D721Med (cell line): ENCODE measurements at places on chromosomes 6 and 20.

GRCh38 chr6:157885876-157886275 is 62.8 kb downstream of the SNX9 start:
- DNase-seq, result no peak

DNA sequence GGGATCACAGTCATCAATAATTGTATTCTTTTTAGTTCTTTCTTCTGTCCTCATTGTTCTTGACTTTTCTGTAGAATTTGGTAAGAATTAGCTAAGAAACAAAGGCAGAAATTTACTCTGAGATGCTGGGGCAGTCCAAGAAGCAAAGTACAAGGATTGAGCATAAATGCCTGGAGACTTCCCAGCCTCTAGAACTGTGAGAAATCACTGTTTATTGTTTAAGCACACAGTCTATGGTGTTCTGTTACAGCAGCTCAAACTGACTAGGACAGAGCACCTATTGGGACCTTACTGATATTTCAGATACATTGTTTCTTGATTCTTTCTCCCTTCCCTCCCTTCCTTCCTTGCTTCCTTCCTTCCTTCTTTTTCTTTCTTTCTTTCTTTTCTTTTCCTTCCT is 192.7 kb upstream of the SLC35B3 start:
- no peak for DNase-seq

DNA sequence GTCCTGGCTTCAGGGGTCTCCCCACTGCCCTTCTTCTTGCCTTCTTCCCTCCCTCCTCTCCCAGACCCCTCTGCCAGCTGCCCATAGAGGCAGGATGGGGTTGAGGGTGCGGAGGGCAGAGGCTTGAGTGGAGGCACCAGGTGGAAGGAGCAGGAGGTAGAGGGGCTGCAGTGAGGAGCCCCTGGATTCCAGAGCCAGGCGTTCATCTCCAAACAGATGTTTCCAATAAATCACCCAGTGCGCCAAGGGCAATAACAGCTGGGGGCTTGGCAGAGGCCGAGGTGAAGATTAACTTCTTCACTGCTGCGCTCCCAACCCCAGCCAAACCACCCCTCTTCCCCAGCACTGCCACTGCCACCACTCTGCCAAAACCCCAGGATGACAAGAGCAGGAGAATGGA is 10.7 kb downstream of the MDFI start:
- no peak for DNase-seq

DNA sequence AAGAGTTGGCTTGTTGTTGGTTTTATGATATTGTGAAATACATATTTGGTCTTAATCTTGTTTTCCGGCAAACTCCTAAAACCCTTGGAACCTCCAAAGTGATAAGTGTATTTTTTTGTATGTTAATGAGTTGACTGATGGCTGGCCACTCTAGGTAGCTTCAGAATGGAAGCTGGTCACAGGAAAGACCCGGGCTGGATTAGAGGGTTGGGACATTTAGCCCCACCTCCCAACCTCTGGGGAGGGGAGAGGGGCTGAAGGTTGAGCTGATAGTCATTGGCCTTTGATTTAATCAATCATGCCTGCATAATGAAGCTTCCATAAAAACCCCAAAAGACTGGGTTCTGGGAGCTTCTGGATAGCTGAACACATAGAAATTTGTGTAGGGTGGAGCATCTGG is 42.7 kb downstream of the SASH1 start:
- DNase-seq, result no peak

GRCh38 chr6:134477991-134478635 is 160.2 kb upstream of the SGK1 start:
- DNase-seq, result no peak

DNA sequence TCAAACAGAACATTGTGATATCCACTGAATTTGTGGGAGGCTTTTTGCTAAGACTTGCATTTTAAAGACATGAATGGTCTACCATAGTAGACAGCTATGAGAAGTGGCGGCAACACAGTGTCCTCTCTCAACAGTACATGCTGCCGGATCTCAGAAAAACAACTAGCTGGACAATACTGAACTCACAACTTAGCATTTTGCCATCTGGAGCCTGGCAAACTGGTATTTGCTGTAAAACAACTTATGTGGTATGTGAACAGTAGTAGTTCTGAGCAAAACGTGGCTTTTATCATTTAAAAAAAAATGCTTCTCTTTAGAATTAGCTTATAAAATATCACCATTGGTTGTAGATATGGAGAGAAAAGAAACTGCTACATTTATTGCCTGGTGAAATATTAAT is 3.3 kb upstream of the PXDC1 start:
- DNase-seq, result no peak

- no peak for DNase-seq
These were observed 180.9 kb downstream of the KIF16B start for GRCh38 chr20:16392346-16392745.

DNA sequence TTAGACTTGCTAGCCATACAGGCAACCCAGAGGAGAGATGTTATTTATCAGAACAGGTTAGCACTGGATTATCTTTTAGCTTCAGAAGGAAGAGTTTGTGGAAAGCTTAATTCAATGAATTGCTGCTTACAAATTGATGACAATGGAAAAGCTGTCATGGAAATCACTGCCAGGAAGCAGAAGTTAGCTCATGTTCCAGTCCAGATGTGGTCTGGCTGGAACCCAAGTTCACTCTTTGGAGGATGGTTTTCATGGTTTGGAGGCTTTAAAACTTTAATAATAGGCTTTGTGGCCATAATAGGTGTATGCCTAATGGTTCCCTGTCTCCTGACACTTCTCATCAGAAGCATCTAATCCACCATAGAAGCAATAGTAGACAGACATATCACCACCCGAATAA is 699.0 kb downstream of the PHF3 start:
- no peak for DNase-seq

- DNase-seq, result no peak
These were observed 9.9 kb downstream of the ATXN1 start for GRCh38 chr6:16751251-16751946.

- no peak for DNase-seq
These were observed 32.8 kb downstream of the RAB22A start for GRCh38 chr20:58342104-58342945.

- no peak for DNase-seq
These were observed 109.5 kb upstream of the CLDN20 start for GRCh38 chr6:155154158-155154830.

DNA sequence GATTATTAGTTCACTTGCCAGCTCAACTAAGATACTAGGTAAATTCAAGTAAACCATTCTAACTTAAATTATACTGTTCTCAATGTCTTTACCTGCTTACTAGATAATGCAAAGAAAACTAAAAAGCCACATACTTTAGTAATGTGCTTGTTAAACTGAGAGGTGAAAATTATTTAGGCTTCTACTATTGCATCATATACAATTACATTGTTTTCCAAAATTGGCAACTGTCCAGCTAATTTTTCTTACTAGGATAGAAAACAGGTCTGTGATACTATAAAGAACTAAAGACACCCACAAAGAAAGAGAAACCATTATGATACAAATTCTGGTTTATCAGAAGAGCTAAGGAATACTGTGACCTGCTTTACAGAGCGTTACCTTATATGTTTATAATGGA is 45.6 kb upstream of the ALDH8A1 start:
- no peak for DNase-seq

GRCh38 chr6:26331218-26332073 is 33.6 kb upstream of the BTN3A2 start:
- no peak for DNase-seq

GRCh38 chr6:151498327-151498726 is 4.5 kb downstream of the CCDC170 start:
- no peak for DNase-seq

DNA sequence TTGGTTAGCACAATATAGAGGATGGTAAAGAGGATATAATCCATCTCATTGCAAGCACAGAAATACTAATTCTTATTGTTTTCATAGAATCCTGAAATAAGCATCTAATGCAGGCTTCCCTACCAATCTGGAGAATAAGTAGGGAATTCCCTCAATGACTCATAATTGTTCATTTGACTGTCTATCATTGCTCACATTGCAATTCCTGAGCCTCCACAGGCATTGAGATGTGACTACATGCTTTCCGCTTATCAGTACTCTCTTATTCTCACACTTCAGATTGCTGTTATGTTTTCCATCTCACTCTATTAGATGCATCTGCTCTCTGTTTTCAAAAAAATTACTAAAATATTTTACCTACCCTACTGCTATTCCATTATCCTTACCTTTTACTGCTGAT is 216.2 kb upstream of the PRSS16 start:
- DNase-seq, result no peak

DNA sequence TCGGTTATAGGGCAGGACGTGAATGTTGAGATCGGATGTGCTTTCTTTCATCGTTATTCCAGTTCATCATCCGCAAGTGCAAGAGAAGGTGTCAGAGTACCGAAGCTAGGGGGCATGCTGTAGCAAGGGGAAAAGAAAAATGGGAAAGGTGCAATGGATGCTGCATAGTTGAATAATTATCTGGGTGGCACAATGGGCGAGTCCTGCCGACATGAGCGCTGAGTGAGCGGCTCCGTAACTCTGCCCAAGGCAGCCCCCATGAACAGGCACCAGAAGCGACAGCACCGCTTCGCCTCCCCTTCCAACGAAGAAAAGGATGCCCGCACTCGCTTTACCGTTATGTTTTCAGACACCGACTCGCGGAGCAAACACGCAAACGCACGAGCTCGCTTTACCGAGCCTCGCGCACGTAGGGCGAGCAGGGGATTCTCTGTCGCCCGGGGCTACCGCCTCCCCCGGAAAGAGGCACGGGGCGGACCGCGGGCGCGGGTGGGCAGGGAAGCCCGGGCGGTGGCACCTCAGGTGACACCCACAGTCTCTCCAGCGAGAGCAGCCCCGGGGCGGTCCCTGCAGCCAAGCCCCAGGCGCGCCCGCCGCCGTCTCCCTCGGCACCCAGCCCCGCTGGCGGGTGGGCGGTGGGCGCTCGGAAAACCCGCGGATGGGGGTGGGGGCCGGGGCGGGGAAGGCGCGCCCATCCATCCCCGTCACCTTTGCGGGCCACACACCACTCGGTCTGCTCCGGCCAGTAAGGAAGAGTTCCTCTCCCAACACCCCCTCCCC is 654 bp downstream of the WASF1 start:
- DNase-seq, result no peak

- no peak for DNase-seq
These were observed 18.6 kb downstream of the ARMC12 start for GRCh38 chr6:35755278-35755924.

GRCh38 chr6:26532699-26533531 is 5.3 kb upstream of the HMGN4 start:
- no peak for DNase-seq

GRCh38 chr20:61532736-61533135 is 280.7 kb downstream of the CDH4 start:
- no peak for DNase-seq

DNA sequence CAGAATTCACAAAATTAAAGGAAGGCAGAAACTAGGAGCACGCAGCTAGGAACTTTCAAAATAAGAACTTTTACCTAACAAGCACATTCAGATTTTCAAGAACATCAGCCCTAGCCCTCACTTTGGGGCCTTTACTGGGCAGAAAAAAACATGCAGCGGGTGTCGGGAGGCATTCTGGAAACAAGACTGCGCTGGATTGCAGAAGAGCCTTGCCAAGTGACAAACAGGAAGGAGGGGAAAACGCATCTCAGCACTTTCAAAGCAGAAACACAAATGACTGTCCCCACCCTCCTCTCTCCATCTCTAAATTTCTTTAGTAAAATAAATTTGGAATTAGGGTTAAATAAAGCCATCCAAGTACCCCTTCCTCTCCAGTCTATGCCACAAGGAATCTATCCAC is 74.6 kb upstream of the RREB1 start:
- DNase-seq, result no peak

DNA sequence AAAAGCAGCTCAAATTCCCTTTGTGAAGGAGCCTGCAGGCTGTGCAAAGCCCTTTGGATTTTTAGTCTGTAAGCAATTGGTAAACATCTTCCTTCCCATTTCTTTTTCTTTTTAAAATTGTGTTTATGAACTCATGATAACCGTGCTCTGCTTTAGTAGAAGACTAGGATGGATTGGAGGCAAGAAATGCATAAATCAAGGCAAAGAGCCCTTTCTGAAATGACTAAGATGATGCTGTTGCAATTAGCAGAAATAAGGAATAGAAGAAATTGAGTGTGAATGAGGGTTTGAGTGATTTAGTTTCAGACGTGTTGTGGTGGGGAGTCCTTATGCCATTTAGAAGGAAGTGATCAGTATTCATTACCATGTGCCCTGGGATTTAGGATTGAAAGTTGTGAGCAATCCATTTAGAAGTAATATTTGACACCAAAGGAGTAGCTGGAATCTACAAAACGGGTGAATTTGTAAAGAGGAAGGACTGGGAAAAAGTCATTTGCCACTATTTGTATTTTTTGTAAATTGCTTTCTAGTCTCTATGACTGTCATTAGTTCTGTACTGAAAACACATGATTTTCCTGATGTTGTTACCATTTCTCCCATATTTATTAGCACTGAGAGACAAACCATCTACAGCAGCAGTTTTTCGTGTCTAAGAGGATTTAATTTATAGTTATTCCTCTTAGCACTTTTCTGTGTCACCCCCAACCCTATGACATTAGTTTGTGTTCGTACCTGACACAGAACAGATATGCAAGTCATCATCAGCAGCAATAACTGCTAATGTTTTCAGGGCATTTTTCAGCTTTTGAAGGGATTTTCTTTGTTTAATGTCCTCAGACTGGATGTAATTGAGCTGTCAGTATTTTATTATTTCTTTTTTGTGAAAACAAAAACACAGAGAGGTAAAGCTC is 265.0 kb downstream of the UTRN start:
- DNase-seq, result no peak

DNA sequence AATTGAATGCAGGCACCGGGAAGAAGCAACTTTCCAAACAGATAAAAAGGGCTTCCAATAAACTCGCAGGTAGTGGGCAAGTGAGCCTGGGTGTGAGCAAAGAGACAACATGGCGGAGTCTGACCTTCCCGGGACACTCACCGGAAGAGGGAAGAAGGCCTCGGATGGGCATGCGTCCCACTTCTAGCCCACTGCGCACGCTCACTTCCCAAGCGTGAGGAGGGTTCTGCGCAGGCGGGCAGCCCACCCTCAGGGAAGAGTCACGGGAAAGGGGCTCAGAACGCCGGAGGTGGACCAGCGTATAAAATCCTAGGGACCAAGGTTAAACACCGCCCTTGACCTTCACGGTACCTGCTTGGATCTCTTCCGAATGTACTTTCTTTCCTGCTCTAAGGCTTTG is 95.5 kb upstream of the AFDN start:
- no peak for DNase-seq

GRCh38 chr6:57221191-57221935 is 744 bp downstream of the RAB23 start:
- DNase-seq, result no peak

DNA sequence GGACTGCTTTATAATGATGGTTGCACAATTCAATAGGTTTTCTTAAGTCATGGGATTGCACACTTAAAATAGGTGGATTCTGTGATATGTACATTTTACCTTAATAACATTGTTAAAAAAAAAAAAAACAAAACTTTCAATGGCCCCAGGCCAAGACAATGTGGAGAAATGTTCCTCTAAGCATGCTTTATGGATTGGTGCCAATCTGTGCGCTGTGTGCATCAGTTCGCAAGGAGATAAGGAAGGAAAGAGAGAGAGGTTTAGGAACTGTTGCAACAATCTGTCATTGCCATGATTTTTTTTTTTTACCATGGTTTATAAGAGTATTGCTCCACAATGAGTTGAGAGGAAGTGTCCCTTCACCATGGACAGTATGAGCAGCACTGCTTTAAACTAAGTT is 399.6 kb downstream of the PTPRT start:
- DNase-seq, result no peak

- no peak for DNase-seq
These were observed 607.7 kb upstream of the CITED2 start for GRCh38 chr6:139982195-139982594.

GRCh38 chr6:27318973-27319372 is 6.9 kb upstream of the POM121L2 start:
- DNase-seq, result no peak

- no peak for DNase-seq
These were observed 52.0 kb upstream of the SMOC2 start for GRCh38 chr6:168388641-168389633.
